ENCODE measurements at places on chromosomes 1 and 21. TPM values are rescaled to one million over a fixed set of nuclear protein-coding genes. Genes with fewer than 3 reads are reported as not detected.

The TCHHL1 gene
- not detected for total RNA-seq

The RSPH1 gene
- 0.52 TPM for total RNA-seq

The VANGL2 gene
- total RNA-seq = 0.26 TPM

DNA sequence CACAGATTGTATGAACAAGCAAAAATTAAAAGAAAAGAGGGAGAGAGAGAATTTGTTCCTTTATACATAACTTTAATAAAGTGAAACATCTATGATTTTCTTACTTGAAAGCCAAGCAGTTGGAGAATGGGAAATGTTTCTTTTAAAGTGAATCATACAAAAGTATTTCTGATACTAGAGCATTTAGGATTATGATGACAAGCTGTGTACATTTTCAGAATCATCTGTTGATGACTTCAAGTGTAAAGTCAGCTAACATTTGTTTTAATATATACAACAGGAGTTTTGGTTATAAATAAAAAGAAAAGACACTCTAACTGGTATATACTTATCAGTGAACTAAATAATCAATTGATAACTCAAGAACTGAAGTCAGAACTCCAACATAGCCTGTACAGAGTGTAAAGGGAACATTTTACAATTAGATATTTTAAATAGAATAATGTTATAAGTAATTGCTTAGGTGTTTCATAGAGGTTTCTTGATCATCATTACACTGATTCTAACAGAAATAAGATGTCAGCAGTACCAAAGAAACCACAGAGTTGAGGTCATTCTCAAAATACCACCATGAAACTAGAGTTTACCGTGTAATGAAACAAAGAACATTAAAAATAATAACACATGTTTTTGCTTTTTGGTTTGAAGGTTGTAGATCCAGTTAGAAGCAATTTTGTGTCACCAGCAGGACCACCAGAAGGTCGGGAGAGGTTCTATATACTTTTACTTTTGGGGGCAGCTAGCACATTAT lies 103.4 kb downstream of the COL24A1 start:
- H3K27ac ChIP-seq = no peak overlapping the region
- H3K4me3 ChIP-seq = no peak overlapping the region
- H3K4me1 ChIP-seq = no peaks in the 10 kb centered on the region
- no peak for DNase-seq
- no peaks in the 10 kb centered on the region for H3K36me3 ChIP-seq

GRCh38 chr1:111737216-111738132 lies 1.7 kb downstream of the INKA2 start:
- H3K27ac ChIP-seq = peak overlapping the region; percentile 47
- no peaks in the 10 kb centered on the region for H3K27me3 ChIP-seq
- peaks cover 17% of the 10 kb centered on the region for H3K4me1 ChIP-seq
- H3K4me3 ChIP-seq = peak overlapping the region; percentile 82

- H3K27ac ChIP-seq = peak overlapping the region; percentile 2
- peaks cover 44% of the 10 kb centered on the region for H3K36me3 ChIP-seq
- peaks cover 74% of the 10 kb centered on the region for H3K4me1 ChIP-seq
- H3K27me3 ChIP-seq = no peaks in the 10 kb centered on the region
- peak; percentile 93 for DNase-seq
Observed at GRCh38 chr1:156461781-156462647, 38.6 kb downstream of the MEF2D start.

- H3K27me3 ChIP-seq = peaks cover 13% of the 10 kb centered on the region
- DNase-seq = peak; percentile 74
- H3K27ac ChIP-seq = peak overlapping the region; percentile 61
- H3K4me1 ChIP-seq = peaks cover 41% of the 10 kb centered on the region
Observed at GRCh38 chr1:206470692-206471414, 577 bp downstream of the IKBKE start.

GRCh38 chr1:116585886-116586285 lies 15.1 kb upstream of the CD58 start:
- no peak overlapping the region for H3K4me3 ChIP-seq
- peaks cover 9% of the 10 kb centered on the region for H3K4me1 ChIP-seq
- no peak for DNase-seq
- peaks cover 6% of the 10 kb centered on the region for H3K36me3 ChIP-seq
- no peak overlapping the region for H3K27ac ChIP-seq

Data from MCF 10A (cell line).